ENCODE measurements at places on chromosomes 1 and 21.

GRCh38 chr1:164659621-164660411, 100.8 kb downstream of the PBX1 start:
- no peak for DNase-seq

- DNase-seq = no peak
Observed at GRCh38 chr21:45826676-45827301, 154.8 kb upstream of the COL6A1 start.

- DNase-seq = no peak
Observed at GRCh38 chr1:223331929-223332328, 32.0 kb downstream of the SUSD4 start.

GRCh38 chr1:22796642-22797041, 86.0 kb downstream of the EPHB2 start:
- no peak for DNase-seq

- DNase-seq = no peak
Observed at GRCh38 chr1:201783572-201783971, 45.4 kb upstream of the IPO9 start.

DNA sequence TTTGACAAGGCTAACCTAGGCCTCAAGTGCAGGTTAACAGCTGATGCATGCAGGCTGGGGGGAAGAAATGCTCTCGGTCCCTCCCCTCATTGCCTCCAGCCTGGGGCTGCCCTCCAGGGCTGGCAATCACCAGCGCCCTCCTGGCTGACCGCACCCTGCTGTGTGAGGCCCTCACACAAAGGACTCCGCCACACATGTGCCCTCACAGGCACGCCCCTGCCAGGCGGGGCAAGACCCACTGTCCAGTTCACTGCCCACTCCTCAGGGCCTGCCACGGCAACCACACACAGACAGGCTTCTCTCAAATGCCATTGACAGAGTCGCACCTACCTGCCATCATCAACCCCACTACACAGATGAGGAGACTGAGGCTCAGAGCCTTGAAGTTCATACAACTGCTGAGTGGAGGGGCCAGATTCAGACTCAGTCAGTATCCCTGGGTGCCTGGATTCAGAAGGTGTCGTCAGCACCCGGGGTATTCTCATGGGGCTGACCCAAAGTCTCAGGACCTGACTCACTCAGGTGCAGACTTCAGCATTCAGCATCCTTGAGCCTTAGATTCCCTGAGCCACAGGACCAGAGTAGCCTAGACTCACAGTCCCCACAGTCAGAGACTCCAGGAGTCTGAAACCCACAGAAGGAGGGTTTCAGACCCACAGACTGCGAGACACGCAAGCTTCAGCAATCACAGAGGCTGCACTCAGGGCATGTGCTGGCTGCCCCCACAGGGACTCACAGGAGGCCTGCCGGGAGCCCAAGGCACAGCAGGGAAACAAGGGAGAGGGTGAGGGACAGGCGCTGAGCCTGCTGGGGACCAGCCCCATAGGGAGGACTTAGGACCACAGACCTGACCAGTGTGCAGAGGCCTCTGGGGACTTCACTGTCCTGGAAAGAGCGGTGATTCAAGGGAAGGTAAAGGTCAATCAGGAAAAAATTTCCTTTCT, 458.0 kb downstream of the MATN1 start:
- DNase-seq = no peak

GRCh38 chr1:184658055-184658454, 96.6 kb downstream of the EDEM3 start:
- DNase-seq = no peak

- no peak for DNase-seq
Observed at GRCh38 chr1:221328371-221328770, 413.5 kb downstream of the DUSP10 start.

- no peak for DNase-seq
Observed at GRCh38 chr1:16289959-16290358, 53.0 kb upstream of the CPLANE2 start.

DNA sequence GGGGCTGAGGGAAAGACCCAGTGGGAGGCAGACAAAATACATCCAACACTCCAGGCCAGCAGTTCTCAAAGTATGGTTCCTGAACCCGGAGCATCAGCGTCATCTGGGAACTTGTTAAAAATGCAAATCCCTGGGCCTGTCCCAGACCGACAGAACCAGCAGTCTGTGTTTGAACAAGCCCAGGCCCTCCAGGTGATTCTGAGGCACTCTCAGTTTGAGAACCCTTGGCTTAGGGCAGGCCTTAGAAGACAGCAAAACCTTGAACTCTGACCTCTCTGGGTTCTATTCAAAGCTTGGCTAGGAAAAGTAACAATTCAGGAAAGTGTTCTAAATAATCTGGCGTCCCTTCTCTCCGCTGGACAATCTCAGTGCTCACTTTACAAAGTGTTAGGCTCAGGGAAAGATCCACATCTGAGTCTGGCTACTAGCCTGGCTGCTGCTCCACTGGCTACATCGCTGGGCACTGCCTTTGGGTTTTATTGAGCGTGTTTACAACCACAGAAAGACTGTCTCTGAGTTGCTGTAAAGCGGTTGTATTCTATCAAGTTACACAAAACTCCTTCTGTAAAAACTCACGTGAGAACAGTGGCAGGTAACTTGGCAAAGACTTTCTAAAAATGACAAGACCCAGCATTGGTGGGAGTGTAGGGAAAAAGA, 166.1 kb downstream of the HIVEP3 start:
- no peak for DNase-seq

DNA sequence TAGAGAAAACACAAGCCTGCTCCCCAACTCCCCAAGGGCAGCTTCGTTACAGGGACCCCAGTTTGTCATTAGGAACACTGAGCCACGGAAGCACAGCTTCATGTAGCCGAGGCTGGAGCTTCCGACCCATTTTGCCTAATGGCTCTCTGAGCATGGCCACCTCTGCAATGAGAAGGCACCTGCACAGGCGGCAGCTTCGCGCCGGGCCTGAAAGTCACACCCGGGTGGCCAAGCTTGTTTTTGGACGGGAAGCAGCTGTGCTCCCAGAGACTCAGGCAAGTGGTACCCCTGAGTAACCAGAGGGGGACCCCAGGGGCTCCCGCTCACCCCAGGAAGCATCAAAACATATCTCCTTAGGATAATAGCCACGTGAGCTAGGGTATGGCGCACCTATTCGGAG, 80.9 kb downstream of the SLC66A1 start:
- no peak for DNase-seq

DNA sequence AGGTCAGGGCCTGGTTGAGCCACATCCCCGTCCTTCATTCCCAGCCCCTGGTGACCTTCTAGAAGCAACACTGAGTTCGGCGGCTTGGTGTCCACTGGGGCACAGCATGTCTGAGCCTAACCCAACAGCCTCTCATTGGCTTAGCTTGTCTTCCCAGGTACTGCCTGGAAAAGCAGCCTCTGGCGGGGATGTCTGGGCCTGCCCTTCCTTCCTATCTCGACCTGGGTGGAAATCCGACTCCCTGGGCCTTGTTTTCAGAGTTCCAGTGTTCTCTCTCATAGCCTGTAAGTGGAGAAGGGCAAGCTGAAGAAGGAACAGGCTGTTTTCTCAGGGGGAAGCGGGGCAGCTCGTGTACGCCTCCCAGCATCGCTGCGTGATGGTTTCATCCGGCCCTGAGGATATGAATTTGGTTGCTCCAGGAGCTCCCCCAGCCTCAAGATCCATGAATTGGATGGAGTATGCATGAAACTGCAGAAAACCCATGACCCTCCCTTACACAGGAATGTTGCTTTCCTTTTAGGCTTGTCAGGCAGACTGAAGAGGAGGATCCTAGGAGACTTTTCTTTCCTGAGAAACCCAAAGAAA, 116.5 kb upstream of the IRF2BP2 start:
- DNase-seq = no peak

GRCh38 chr1:53982034-53982762, 35.8 kb downstream of the LDLRAD1 start:
- DNase-seq = peak; percentile 27

Measured in inflammatory macrophage treated with lipopolysaccharide for 1 hour (primary cell).